ENCODE measurements at places on chromosomes 11 and 22.

GRCh38 chr11:114163229-114163631 lies 103.7 kb downstream of the ZBTB16 start:
- DNase-seq: no peak

DNA sequence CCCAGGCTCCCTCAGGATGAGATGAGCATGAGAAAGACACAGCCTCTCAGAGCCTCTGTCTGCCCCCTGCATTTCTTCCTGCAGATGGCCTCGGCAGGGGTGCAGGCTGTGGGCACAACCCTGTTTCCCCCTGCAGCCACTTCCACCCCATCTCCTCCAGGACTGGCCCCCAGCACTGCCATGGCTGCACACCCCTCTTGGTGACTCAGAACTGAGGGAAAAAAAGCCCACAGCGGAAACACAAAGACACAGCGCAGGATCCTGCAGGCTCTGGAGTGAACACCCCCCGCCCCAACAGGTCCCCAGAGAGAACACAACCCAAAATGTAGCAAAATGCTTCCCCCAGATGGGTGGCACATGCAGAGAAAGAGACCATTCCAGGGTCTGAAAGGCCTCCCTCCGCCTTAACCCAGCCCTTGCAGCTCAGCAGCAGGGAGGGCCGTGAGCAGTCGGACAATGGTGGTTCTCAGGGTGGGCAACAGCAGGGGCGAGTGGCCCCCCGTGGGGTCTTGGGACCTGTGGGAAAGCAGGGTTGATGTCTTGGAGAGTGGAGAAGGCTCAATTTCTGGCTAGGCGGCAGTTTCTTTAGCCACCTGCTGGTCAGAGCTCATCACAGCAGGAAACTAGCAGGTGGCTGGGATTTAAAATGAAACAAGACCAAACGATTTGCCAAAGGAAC lies 8.0 kb downstream of the TUBGCP6 start:
- no peak for DNase-seq

DNA sequence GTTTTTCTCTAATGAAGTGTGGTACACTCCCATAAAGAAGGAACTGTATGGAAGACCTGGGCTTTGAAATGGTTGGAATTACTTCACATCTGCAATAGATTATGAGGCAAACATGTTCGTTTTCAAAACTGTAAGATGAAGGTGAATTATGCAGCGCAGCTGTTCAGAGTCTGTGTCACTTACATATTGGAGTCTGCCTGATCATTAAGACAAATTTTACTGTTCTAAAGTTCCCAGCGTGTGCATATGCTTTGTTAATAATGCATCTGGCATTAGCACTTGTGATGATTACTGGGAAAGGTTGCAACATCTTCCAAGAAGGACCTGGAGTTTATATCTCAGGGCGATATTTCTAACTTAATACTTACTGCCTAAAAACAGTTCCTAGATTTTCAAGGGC lies 255.2 kb upstream of the ZC3H12C start:
- DNase-seq: no peak

- DNase-seq: peak; percentile 98
Observed at GRCh38 chr11:113082341-113082955, 121.2 kb downstream of the NCAM1 start.

DNA sequence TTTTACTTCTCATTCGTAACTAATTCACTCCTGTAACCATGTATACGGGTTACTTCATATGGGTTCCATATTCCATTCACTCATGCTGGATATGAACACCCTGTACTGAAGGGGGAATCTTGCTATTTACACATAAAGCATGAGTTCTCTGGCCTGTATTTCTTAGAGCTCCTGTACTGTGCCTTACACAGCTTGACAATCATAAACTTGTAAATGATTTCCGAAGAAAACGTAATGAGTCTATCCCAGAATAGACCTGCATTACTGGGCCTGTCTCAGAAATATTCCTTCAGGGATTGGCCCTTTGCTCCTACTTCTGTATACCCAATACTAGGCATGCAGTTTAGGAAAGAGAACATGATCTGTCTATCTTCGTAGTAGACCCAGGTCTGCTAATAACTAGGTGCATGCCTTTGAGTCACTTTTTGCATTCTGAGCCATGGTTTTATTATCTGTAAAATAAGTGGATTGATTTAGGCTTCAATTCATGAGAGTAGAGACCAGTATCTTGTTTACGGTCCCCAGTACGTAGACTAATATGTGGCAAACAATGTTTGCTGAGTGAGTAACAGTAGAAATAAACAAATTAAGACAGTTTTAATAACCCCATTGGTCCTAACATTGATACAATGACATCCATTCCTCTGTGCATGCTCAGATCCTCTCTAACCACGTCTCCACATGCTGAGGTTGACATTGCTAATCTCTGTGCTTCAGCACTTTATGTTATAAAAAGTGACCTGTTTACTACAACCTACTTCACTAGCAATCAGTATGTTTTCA lies 1.2 kb downstream of the CCDC34 start:
- no peak for DNase-seq

- DNase-seq: peak; percentile 5
Observed at GRCh38 chr11:2975594-2975993, 16.5 kb downstream of the NAP1L4 start.

DNA sequence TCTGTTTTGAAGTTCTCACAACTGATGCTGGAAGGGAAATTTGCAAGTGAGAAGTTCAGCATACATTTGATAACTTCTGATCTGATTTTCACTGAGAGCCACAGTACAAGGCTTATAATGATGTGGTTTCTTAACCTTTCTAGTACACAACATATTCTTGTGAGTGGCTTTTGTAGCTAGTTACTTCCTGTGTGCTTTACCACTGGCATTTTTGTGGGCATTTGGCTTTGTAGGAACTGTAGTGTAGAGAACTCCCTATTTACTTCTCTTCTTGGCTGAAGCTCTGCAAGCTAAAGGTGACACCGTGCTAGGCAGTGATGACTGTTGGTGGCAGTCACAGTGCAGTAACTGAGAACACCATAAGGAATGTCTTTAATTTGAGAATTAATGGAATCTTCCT lies 14.9 kb downstream of the USP47 start:
- DNase-seq: no peak

DNA sequence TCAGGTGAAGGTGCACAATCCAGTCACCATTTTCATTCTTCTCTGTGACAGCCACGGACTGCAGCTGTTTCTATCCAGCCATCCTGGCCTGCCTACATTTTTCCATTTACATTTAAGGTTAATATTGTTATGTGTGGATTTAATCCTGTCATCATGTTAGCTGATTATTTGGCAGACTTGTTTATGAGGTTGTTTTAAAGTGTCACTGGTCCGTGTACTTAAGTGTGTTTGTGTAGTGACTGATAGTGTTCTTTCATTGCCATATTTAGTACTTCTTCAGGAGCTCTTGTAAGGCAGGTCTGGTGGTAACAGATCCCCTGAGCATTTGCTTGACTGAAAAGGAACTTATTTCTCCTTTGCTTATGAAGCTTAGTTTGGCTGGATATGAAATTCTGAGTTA lies 364.2 kb downstream of the JRKL start:
- no peak for DNase-seq

DNA sequence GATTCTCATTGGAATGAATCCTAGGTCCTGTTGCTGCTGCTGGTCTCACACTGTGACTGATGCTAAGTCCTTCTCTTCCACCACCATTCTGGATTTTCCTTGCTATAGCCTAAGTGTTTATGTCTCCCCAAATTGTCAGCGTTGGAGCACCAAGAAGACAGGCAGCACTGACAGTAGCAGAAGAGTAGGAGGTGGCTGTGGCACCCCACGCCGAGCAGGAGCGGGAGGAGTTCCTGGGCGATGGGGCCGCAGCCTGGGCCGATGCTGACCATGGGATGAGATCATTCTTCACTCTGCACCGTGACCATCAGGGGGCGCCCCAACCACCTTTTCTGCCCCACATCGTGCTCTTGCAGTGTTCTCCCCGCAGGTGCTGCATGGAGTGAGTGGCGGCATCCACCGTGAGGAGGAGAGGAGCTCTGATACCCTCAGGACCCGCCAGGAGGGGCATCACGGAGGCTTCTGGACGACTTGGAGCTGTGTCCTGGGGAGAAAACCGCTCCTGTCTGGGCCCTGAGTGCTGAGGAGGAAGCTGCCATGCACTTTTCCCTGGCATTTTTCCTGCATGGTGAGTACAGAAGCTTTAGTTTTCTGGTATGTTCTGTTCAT lies 57.0 kb downstream of the LRRC74B start:
- DNase-seq: peak; percentile 85

GRCh38 chr11:19713196-19714021 lies 772 bp downstream of the NAV2 start:
- peak; percentile 57 for DNase-seq

- DNase-seq: peak; percentile 84
Observed at GRCh38 chr11:134592391-134592990, 180.4 kb upstream of the B3GAT1 start.

DNA sequence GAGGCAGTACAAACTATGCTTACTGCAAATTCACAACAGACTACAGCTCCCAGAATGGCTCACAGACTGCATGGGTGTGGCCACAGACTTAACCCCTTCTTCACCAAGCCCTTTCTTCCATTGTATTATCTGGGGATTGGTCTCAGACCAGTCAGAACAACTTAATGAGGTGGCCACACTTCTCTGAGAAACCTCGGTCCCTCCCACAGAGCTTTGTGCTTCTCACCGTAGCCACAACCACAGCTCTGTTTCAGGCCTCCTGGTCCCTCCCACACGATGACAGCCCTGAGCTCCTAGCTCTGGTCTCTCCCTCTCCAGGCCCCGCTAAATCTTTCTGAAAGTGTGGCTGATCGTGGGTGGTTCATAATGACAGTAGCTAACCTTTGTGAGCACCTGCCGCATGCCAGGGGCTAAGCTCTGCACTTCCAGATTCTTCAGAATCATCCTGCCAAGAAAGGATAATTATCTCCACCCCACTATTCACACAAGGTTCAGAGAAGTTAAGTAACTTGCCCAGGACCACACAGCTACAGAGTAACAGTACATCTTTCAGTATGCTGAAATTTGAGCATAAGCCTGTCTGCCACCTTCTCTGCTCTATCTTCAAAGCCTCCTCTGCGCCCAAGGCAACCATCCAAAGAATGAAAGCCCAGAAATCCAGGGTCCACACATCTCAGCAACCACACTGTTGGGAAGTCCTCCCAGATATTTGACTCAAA lies 5.4 kb downstream of the PDE2A start:
- DNase-seq: peak; percentile 76

GRCh38 chr11:72041364-72042063 lies 38.8 kb downstream of the NUMA1 start:
- DNase-seq: peak; percentile 84

DNA sequence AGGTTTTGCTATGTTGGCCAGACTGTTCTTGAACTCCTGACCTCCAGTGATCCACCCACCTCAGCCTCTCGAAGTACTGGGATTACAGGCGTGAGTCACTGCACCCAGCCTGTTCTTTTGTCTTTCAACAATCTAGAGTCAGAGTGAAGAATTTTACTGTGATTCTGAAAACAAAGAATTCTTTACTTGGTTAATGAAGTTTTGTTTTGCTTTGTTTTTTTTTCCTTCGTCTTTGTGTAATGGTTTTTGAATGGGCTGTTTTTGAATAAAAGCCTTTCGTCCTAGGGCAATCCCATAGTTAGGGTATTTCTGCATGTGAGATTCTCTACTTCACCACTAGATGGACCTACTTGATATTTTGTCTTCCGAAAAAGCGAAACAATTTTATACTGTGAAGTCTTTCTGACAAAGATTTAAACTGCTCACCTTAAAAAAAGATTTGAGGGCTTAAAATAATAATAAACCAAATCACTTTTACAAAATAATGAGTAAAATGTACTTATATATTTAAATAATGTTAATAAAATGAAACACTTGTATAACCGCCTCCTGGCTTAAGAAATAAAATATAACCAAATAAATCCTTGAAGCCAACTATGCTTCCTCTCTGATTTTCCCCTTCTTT lies 43.4 kb upstream of the SC5D start:
- peak; percentile 34 for DNase-seq

DNA sequence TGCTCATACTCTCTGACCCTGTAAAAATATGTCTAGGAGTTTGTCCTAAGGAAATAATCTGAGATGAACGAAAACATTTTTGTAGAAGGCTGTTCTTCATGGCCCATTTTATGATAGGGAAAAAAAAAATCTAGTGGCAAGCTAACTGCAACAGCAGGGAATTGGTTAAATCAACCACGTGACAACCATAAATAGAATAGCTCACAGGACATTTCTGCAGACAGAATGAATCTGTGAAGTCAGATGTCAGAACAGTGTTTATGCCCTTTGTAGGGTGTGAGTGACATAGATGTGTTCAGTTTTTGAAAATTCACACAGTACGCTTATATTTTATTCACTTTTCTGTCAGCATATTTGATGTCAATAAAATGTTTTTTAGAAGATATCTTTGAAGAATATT lies 16.1 kb downstream of the ARHGAP1 start:
- DNase-seq: no peak

DNA sequence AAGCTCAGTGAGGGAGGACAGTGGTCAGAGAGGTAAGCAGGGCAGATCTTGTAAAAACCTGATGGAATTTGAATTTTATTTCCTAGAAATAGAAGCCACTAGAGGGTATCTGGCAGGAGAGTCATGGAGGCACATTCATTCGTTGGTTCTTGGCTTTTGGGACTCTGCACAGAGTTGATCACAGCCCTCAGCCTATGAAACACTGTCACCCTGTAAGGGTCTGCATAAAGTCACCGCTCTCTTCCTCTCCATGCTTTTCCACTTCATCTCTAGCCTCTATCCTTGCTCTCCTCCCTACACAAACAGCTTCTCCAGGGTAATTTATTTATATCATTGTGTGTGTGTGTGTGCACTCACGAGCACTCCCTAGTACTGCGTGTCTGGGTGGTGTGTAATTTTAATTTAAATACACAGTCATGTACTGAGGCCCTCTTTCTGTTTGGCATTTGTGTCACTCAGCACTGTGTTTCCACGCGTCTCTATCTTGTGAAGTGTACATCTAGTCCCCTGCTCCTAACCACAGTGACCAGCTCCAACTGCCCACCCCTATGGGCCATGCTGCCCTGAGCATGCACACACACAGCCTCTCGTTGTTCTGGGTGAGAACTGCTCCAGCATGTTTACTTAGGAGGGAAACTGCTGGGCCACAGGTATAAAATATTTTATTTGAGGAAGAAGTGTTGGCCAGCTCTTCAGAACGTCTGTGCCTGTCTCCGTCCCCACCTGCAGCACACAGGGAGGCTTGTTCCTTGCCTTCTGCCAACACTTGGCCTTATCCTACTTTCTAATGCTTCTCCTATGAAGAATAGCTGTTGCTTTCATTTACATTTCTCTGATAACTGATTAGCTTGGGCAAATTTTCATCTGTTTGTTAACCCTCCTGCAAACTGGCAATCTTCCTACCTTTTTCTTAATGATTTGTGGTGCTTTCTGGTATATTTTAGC lies 4.5 kb downstream of the KCNQ1OT1 start:
- no peak for DNase-seq

- no peak for DNase-seq
Observed at GRCh38 chr11:2732261-2732939, 32.6 kb upstream of the KCNQ1OT1 start.
